ENCODE measurements at places on chromosomes 1 and 21.

DNA sequence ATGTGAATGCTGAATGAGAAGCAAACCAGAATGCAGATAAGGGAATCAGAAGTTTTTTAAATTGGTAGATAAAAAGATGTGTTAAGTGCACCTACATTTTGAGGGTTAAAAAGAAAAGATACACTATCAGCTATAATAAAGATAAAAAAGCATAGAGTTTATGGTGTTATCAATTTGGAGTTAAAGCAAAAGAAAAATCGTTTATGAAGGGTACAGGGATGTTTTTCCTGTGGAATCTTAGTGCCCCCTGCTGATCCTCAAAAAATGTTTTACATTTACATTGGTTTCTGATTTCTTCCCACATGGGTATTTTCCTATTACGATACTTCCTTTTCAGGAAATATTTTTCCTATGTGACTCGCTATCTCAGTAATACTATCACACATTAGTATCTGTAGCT, 293.5 kb downstream of the MRPL39 start:
- no peak for DNase-seq

- DNase-seq = no peak
Observed at GRCh38 chr1:40634901-40635655, 30.4 kb downstream of the RIMS3 start.

GRCh38 chr1:224253721-224254120, 70.7 kb downstream of the DEGS1 start:
- no peak for DNase-seq

DNA sequence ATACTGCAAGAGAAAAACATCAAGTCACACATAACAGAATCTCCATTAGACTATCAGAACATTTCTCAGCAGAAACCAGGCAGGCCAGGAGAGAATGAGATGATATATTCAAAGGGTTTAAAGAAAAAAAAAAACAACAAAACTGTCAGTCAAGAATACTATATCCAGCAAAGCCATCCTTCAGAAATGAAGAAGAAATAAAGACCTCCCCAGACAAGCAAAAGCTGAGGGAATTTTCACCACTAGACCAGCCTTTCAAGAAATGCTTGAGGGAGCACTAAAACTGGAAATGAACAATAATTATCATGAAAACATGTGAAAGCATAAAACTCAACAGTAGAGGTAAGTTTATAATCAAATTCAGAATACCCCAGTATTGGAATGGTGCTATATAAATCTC, 47.2 kb downstream of the MCOLN2 start:
- no peak for DNase-seq

- DNase-seq = no peak
Observed at GRCh38 chr1:101652484-101652883, 344.2 kb downstream of the OLFM3 start.

GRCh38 chr1:245590726-245591125, 435.9 kb downstream of the KIF26B start:
- DNase-seq = no peak

DNA sequence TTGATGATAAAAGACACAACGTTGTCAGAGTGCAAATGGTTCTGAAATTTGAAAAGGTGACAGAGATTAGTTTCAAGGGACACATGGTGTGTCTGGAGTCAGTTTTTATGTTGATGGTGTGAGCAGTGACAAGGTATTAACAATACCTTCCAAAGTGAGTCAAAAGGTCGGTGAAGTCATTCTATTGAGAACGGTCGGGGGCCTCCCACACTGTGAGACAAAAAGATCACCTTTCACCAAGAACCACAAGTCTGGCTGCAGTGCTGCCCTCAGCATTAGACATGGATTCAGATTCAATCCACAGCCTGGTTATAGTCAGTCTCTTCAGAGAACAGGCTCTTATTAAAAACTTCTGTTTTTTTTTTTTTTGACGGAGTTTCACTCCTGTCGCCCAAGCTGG, 26.5 kb downstream of the ZNF124 start:
- no peak for DNase-seq

GRCh38 chr21:37196847-37197246, 70.3 kb downstream of the VPS26C start:
- DNase-seq = no peak

DNA sequence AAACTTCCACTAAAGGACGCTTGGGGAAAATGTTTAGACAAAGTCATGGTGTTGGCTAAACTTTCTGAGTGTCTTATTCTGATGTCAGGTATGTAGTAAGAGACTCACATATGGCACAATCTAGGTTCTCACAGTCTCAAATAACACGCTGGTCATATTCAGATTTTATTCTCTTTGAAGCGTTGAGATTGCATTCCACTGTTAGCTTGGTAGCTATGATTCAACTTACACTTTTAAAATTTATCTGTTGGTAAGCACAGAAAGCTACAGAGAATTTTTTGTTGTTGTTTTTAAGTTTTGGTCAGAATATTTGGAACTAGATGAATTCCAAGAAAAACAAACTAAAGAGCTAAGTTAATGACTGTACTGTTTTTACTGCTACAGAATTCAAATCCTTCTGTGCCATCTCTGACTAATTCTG, 126.7 kb downstream of the PRRX1 start:
- no peak for DNase-seq

GRCh38 chr1:99758073-99758511, 8.3 kb downstream of the FRRS1 start:
- no peak for DNase-seq

- DNase-seq = no peak
Observed at GRCh38 chr1:29801003-29801402, 564.7 kb downstream of the PTPRU start.
